ENCODE measurements at places on chromosomes 16 and 17. TPM values are rescaled to one million over a fixed set of nuclear protein-coding genes. Genes with fewer than 3 reads are reported as not detected.

The FXR2 gene
- 63.1 TPM for total RNA-seq

The SLC5A10 gene
- total RNA-seq = not detected

The CHRNE gene
- 0.44 TPM for total RNA-seq

The TEKT1 gene
- not detected for total RNA-seq

The RTN4RL1 gene
- total RNA-seq = 0.25 TPM

The P2RX5 gene
- 118 TPM for total RNA-seq

- no peak for DNase-seq
Measured at GRCh38 chr17:46143827-46144236, 49.4 kb downstream of the KANSL1 start.

DNA sequence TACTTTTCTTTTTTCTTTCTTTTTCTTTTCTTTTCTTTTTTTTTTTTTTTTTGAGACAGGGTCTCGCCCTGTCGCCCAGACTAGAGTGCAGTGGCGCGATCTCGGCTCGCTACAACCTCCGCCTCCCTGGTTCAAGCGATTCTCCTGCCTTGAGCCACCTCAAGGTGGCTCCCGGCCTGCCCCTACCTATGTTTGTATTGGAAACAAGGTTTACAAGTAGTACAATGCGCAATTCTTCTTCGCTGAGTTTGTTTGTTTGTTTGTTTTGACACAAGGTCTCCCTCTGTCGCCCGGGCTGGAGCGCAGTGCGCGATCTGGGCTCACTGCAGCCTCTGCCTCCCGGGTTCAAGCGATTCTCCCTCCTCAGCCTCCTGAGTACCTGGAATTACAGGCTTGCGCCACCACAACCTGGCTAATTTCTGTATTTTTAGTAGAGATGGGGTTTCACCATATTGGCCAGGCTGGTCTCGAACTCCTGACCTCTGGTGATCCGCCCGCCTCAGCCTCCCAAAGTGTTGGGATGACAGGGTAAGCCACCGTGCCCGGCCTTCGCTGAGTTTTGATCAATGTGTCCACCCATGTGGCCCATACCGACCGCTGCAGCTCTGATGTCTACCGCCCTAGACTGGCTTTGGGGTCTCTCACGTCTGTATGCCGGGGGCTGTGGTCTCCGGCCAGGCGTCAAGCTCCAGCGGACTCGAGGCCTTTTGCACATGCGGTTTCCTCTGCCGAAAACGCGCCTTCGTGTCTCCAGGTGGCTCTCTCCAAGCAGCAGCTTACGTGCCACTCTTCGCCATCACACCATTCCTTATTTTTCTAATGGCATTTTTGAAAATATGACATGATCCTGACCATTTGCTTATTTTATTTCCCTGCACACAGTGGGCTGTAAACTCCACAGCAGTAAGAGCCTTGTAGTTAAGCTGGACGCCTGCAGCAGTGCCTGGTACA, 1.1 kb upstream of the YBX2 start:
- no peak for DNase-seq

DNA sequence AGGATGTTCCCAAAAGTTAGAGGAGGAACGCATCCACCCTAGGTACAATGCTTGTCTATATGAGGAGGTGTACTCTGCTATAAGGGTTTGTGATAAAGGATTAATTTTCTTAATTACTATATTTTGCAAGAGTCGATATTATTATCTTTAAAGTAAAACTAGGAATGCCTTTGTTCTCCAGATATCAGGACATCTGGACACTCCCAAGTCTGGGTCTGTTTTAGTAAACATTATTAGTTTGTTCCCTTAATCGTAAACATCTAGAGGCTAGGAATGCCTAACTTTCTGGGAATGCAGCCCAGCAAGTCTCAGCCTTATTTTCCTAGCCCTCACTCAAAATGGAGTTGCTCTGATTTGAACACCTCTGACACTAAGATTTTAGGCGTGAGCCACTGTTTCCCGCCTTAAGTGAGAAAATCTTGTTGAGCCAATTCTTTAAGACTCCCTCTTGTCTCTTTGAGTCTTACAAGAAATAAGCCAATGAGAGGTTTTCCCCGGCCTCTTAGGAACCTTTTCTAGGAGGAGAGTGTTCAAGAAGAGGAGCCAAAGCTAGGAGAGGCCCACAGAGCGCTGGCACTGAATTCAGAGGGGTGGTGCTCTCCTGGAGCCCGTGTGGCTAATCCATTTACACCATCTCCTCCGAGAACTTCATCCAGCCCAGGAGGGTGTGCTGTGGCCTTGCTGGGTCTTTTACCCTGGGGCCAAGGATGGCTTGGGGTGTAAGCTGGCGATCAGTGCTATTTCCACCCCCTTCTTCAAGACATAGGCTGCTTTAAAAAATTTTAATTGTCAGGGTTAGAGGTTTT, 40.9 kb downstream of the SMARCE1 start:
- DNase-seq = no peak

DNA sequence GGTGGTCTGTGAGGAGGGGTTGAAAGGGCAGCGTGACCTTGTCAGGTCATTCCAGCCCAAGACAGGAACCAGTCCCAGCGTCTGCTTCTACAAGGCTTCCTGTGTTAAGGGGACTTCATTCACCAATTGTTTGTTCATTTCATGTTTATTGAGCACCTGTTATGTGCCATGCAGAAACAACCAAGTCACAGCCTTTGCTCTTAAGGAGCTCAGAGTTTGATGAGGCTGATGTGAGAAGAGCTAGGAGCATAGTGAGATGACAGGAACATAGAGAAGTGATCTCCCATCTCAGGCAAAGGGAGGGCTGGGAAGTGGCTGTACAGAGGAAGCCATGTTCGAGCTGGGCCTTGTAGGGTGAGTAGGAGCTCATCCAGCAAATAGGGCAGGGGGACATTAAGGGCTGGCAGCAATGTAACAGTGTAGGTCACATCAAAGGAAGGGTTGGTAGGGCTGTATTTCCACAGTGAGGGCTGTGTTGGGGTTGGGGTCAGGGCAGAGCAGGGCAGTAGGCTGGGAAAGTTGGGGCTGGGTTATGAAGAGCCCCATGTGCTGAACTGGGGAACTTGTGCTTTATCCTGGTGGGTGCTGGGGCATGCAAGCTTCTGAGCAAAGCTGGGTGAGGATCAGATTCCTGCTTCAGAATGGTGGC, 79.8 kb downstream of the ARHGAP23 start:
- no peak for DNase-seq

DNA sequence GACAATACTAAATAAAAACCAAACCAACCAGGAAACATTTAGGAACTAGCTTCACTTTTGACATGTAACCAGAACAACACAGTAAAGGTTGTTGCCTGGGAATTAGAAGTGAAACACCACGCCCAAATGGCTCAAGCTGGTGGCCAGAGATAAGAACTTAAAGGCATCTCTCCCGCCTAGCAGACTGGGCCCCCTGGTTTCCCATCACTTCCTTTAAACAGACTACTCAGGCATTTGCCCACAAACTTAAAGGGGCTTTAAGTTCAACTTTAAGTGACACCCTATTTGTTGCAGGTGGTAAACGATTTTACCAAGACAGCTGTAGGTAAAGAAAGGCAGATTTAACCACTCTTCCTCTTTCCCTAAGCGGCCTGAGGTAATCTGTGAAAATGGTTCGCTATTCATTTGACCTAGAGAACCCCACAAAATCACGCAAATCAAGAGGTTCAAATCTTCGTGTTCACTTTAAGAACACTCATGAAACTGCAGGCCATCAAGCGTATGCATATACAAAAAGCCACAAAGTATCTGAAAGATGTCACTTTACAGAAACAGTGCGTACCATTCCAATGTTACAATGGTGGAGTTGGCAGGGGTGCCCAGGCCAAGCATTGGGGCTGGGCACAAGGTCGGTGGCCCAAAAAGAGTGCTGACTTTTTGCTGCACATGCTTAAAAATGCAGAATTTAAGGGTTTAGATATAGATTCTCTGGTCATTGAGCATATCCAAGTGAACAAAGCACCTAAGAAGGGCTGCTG, 40.8 kb upstream of the BPTF start:
- no peak for DNase-seq

- peak; percentile 25 for DNase-seq
Measured at GRCh38 chr17:75153780-75154194, 525 bp downstream of the JPT1 start.

DNA sequence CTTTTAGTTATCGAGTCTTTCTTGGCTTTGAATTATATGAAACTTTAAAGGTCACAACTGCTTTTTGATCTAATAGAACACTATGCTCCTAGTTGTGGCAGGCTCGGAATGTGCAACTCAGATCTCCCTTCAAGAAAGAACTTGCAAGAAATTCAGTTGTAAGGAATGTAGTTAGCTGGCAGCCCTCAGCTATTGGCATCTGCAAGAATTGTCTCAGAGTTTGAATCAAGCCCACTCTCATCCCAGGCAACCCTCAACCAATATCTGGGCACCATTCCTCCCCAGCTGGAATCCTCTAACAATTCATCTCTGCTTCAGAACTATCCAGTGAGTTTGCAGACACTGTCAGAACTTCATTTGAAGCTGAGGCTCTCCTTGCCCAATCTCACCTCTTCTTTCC, 447.2 kb downstream of the KIF2B start:
- no peak for DNase-seq

GRCh38 chr16:5634666-5635180, 537.1 kb upstream of the EEF2KMT start:
- DNase-seq = no peak

DNA sequence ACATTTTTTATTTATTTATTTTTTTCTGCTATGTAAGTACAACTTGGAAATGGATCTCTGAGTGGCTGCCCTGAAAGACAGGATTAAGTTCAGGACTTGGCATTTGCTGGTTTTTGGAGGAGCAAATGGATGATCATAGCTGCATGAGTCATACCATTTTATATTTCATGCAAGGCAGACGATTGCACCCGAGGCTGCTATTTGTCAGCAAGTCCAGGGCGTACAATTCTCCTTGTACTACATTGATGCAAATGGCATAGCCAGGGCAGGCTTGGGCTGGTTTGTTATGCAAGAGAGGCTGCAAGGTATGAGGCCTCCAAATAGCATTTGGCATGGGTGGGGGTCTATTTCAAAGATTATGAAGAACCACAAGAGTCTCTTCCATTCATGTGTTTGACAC, 81.2 kb upstream of the CACNG3 start:
- DNase-seq = no peak

DNA sequence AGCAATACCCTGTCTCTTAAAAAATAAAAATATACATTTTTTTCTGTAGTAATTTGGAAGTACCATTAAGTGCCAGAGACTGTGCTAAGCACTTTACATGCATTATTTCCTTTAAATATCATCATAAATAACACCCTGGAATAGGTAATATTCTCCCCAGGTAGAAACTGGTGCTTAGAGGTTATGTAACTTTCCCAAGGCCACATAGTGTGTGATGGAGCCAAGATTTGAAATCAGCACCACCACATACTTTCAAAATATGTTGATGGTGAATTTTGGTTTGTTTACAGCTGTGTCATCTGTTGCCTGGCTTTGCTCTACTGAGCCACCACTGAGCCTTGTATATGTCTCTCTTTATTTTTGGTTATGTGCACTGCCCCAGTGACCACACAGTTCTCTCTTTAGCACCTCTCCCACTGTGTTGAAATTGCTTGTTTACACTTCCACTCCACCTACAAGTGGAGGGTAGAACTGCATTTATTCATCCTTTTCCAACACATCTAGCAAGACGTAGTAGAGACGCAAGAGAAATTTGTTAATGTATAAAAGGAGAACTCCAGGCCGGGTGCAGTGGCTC, 19.0 kb upstream of the NBR1 start:
- DNase-seq = no peak

- no peak for DNase-seq
Measured at GRCh38 chr17:6061290-6061689, 8.9 kb upstream of the WSCD1 start.

GRCh38 chr17:58245428-58246103, 7.2 kb downstream of the LPO start:
- DNase-seq = no peak

DNA sequence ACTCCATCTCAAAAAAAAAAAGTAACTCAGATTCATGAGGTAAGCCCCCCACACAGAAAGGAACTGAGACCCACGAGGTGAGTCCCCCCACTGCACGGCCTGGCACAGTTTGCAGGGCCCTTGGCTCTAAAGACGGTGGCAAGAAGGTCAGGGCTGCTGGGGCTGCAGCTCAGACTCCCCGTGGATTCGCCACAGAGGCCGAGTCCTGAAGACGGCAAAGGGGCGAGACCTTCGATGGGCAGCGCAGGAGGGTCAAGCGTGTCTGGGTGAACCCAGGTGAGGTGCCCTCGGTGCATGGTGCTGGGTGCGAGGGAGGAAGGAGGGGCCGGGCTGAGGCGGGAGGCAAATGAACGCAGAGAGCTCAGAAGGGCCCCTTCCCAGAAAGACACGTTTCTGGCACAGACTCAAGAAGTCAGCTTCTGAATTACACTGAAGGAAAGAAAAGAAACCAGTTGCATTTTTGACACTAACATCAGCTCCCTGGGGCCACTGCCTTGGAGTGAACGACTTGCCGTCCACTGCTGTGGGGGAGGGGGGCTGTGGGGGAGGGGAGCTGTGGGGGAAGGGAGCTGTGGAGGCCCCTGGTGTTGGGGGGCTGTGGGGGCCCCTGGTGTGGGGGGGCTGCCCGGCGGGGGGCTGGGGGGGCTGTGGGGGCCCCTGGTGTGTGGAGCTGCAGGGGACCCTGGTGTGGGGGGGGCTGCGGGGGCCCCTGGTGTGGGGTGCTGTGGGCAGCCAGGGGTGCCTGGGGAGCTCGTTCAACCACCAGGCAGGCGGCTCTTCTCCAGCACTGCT, 69.8 kb upstream of the METRNL start:
- no peak for DNase-seq

GRCh38 chr17:71039391-71039790, 870.1 kb downstream of the KCNJ2 start:
- DNase-seq = no peak

- DNase-seq = no peak
Measured at GRCh38 chr16:89097392-89097772, 3.7 kb downstream of the ACSF3 start.

Measured in activated T-helper 2 cell treated with anti-CD3 and anti-CD28 coated beads, Interferon-gamma antibody, Interleukin-2, Interleukin-4, amounts not matched to agents 10 μg/mL and 5 μg/mL and 100 μg/mL, durations not matched to agents 14 hours and 24 hours and 36 hours (primary cell).